Stimulated activated memory B cell treated with anti-CD40 and anti-IgM and Interleukin-4, amounts not matched to agents 10 μg/mL and 1 μg/mL and 100 μg/mL, for 72 hours (primary cell): ENCODE measurements at places on chromosomes 5 and 9.

DNA sequence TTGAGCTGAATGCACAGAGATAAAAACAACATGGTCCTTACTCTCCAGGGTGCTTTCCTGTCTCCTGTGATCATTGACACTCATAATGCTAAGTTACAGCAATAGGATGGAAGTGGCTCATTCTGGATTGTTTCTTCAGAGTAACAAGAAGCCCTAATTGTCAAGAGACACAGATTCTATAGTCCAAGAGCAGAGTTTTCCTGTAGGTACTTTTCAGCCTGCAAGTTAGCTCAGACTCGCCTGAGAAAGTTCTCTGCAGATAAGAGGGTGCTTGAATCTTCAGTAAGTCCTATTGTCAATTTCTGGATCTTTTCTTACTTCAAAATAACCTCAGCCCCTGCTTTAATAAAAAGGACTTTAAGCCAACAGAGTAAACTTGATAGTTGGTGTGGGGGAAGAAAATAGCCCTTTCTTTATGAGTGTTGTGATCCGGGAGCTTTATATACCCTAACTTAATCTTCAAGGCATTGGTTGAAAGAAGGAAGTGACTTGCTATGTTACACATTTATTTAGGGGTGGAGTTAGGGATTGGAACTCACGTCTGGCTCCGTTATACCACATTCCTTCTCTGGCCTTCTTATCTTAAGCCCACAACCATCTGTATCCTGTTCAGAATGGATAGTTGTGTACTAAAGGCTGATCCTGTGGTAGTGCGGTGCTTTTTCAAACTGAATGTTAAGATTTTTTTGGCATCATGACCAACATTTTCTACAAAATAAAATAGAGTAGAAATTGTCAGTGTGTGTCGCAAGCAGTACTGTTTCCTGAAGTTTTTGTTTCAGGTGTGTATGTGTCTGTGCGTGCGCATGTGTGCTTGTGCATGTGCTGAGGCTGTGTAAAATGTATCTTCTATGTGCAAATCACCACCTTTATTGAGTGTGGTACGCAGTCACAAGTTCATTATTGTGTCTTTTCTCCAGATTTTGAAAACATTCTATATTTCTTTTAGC lies 173.9 kb downstream of the WDR70 start:
- no peak for ATAC-seq

- no peak for ATAC-seq
Observed at GRCh38 chr9:92001244-92001643, 51.2 kb upstream of the ROR2 start.

- no peak for ATAC-seq
Observed at GRCh38 chr9:136012651-136013050, 51.5 kb upstream of the UBAC1 start.

DNA sequence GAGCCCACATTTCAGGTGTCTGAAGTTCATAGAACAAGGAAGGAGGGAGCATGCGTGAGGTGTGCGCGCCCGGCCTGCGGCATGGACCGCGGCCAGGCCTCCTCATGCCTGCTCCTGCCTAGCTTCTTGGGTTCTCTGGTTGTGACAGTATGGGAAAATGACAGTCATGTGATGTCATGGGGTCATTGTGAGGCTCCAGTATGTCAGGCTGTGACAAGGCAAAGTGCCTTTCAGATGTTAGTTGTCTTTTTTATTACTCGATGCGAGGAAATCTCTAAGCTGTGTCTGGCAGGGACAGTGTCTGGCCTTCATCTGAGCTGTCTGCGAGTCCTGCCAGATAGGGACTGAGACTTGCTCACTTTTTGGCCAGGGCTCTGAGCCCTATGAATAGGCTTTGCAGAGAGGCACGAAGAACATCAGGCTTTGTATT lies 13.3 kb downstream of the UCK1 start:
- no peak for ATAC-seq

DNA sequence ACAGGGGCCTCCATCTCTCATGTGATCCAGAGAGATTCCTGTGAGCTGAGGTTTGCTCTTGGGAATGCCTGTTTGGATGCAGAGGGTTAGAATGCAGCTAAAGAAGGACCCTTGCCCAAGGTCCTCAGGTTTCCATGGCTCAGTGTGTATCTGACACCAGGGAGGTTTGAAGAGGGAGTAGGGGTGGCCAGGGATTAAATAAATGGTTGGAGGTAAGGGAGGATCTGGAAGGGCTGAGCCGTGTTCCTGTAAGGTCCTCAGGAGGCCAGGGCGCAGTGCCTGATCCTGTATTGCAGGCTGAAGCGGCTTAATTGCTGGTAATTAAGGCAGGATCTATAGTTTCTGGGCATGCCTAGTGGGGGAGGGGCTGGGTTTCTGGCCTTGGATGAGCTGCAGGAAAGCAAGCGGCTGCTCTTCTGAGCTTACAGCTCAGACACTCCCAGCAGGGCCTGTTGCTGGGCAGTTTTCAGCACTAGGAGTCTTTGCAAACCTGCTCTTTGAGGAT lies 41.5 kb upstream of the MAP1B start:
- ATAC-seq: no peak

DNA sequence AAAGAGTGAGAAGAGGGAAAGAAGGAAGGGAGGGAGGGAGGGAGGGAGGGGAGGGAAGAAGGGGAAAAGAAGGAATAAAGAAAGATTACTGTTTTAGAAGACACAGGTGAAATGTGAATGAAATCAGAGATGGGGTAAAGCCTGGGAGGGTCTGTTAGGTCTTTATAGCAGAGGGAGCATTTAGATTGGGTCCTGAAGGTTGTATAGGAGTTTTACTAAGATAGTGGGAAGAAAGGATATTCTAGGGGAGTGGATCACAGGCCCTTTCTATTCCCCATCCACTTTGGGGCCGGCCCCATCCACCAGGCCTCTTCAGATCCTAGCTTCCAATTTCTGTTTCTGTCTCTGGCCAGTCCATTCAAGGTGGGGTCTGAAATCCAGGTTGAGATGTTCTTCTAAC lies 35.5 kb downstream of the C9orf50 start:
- no peak for ATAC-seq

GRCh38 chr5:132901730-132902129 lies 28.3 kb downstream of the LEAP2 start:
- ATAC-seq: no peak

DNA sequence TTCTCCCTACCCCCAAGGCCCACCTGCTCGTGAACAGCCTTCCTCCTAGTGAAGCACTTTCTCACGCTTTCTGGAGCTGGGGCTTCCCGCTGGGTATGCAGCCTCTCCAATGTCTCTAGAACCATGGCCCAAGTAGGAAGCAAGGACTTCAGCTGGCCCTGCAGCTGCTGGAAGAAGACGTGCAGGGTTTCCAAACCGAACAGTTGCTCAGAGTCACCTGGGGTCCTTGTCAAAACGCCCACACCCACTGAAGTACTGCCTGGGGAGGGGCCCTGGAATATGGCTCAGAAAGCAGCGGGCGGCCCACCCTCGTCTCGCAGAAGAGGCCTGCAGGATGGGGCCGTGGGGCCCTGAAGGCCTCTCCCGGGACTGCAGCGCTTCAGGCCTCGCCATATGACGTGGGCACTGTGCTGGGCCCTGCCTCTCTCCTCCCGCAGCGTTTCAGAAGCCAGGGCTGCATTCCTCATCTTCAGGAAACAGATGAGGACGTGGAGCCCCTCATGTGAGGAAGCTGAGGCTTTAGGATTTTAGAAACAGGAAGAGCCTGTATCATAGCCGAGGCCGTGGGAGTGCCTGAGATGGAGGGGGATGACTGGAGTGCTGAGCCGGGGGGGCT lies 116.0 kb upstream of the LMX1B start:
- no peak for ATAC-seq

DNA sequence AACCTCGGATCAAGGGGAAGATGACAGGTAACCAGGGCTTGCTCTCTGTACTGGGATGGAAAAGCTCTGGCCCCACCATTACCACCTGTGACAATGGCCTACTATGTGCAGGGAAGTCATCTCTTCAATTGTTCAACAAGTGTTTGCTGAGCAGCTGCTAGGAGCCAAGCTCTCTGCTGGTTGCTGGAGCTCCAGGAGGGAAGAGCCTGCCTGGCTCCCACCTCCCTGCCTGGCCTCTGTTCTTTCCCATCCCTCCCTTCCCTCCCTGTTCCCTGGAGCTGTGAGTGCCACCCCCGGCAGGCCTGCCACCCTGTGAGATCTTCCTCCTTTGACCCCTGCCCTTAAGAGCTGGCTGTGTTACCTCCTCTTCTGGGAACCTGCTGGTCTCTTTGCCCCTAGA lies 59.7 kb upstream of the IER5L start:
- ATAC-seq: no peak

DNA sequence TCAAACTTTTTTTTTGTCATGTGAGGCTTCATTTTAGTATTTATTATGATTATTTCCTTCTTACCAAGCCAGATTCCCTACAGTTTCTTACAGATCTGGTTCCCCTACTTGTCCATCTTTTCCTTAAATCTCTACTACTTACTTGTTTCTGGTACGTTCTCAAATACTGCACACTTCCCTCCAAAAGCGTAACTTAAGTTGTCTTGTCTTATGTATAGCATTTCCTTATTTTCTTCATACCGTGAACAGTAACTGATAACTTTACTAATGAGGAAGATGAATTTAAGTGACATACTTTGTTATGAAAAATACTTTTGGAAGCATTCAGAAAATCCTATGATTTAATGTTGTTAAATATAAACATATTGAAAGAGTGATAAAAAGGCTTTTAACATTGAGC lies 67.3 kb downstream of the PARP8 start:
- ATAC-seq: no peak
